ENCODE measurements at places on chromosomes 13 and 19.
A peak's percentile ranks its signal among the peaks of the same experiment; 100 is the strongest.

GRCh38 chr19:43725468-43725867 is 9.6 kb downstream of the IRGC start:
- DNase-seq: peak; percentile 53

- DNase-seq: peak; percentile 91
Measured at GRCh38 chr19:14015524-14016035, 9.5 kb upstream of the RFX1 start.

- peak; percentile 99 for DNase-seq
Measured at GRCh38 chr19:12890787-12891552, at the start of gene GCDH. Gene GCDH, plus strand, starts transcription at chr19:12891160. Its CDS starts 145 bp downstream, at chr19:12891305.

DNA sequence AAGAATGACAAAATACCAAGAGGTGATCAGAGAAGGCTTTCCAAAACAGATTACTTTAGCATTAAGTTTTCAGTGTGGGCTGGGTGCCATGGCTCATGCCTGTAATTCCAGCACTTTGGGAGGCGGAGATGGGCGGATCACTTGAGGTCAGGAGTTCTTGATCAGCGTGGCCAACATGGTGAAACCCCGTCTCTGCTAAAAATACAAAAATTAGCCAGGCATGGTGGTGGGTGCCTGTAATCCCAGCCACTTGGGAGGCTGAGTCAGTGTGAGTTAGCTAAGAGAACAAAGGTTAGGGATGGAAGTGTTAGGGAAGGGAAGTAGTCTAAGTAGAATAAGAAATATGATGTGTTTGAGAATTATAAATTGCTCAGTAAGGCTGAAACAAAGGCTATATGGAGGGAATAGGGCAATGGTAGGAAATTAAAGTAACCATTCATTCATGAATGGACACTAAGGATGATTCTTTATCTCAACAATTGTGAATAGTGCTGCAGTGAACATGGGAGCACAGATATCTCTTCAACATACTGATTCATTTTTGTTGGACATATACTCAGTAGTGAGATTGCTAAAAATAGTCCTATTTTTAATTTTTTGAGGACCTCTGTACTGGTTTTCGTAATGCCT is 3.9 kb upstream of the RCBTB2 start:
- DNase-seq: no peak

- DNase-seq: peak; percentile 48
Measured at GRCh38 chr19:2235381-2236063, 607 bp downstream of the PLEKHJ1 start.

- no peak for DNase-seq
Measured at GRCh38 chr13:75689686-75690085, 53.6 kb downstream of the LMO7 start.

All from RPMI8226 (cell line).